ENCODE measurements at places on chromosomes 1 and 21. TPM values are rescaled to one million over a fixed set of nuclear protein-coding genes. Genes with fewer than 3 reads are reported as not detected.

The ARHGAP30 gene
- 139 TPM for total RNA-seq

The AKNAD1 gene
- total RNA-seq: not detected

The TRIM46 gene
- 10.7 TPM for total RNA-seq

The TIAM1 gene
- total RNA-seq: 105 TPM

The TENT5C gene
- 3.5 TPM for total RNA-seq

The SLC25A34 gene
- 1.5 TPM for total RNA-seq

The HHIPL2 gene
- 0.19 TPM for total RNA-seq

The RNASEL gene
- 3.4 TPM for total RNA-seq

The ELK4 gene
- 81.8 TPM for total RNA-seq

- H3K36me3 ChIP-seq: peaks cover 65% of the 10 kb centered on the region
- no peak overlapping the region for H3K27ac ChIP-seq
- H3K4me3 ChIP-seq: no peak overlapping the region
- DNase-seq: no peak
Measured at GRCh38 chr1:161172776-161173376, 4.4 kb downstream of the B4GALT3 start.

- H3K4me3 ChIP-seq: no peak overlapping the region
- H3K27ac ChIP-seq: no peak overlapping the region
- peaks cover 35% of the 10 kb centered on the region for H3K4me1 ChIP-seq
- no peaks in the 10 kb centered on the region for H3K36me3 ChIP-seq
Measured at GRCh38 chr1:54479841-54480524, 68.0 kb upstream of the ACOT11 start.

GRCh38 chr1:245292553-245292952 lies 137.8 kb downstream of the KIF26B start:
- H3K27me3 ChIP-seq: no peaks in the 10 kb centered on the region
- H3K4me3 ChIP-seq: no peak overlapping the region
- H3K27ac ChIP-seq: no peak overlapping the region
- no peak for DNase-seq

DNA sequence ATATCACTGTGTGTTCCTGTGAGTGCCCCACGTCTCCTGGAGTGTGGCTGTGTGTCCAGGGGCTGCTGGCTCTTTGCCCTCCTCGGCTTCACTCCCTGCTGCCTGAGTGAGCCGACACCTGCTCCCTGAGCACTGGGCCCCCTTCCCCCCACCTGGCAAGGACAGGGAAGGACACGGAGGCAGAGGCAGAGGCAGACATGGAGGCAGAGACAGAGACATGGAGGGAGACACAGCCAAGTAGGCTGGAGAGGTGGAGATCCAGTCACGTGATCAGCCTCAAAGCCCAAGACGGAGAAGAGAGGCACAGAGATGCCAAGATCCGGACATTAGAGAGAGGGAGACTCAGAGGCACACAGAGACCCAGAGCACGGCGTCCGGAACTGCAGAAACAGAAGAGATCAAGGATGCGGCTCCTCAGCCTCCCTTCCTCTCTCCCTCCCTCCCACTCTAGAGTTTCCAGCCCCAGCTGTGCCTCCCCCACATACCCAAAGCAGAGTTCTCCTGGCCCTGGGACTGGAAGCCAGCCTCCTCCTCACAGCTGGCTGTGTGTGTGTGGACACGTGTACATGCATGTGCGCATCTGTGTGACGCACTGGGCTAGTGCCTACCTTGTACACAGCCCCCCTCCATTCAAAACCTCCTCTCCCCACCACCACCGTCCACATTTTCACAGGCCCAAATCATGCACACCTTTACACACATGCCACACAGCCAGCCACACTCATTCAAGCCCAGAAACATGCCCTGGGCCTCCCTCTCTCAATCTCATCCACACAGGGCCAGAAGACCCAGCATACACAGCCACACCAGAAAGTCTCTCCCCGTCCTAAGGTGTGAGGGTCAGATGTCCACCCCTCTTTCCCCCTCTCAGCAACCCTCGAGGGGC lies 39.1 kb upstream of the WASF2 start:
- DNase-seq: no peak
- H3K27ac ChIP-seq: peak overlapping the region; percentile 43
- H3K4me1 ChIP-seq: peaks cover 48% of the 10 kb centered on the region
- peaks cover 19% of the 10 kb centered on the region for H3K36me3 ChIP-seq
- no peaks in the 10 kb centered on the region for H3K27me3 ChIP-seq

DNA sequence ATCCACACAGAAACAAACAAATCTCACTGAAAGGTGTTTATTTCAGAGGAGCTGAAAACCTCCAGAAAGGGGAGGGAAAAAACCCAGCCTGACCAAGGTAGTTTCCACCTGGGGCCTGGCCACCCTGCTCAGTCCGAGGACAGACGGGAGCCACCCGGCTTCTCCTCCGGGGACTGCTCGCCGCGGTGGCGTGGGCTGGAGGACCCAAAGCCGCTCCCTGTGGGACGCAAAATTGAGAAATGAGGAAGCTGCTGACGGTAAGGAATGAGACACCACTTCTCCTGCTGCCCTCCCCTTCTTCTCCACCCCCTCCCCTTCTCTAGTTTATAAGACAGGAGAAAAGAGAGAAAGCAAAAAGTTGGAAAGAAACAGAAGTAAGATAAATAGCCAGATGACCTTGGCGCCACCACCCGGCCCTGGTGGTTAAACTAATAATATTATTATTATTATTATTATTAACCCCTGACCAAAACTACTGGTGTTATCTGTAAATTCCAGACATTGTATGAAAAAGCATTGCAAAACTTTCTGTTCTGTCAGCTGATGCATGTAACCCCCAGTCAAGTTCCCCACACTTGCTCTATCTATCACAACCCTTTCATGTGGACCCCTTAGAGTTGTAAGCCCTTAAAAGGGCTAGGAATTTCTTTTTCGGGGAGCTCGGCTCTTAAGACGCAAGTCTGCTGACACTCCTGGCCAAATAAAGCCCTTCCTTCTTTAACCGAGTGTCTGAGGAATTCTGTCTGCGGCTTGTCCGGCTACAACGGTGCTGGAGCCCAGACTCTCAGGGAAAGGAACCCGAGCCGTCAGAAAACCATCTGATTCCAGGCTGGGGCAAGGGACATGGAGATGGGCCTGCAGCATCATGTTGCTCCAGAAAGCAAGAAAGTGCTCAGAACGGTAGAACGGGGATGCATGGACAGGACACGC lies 12.5 kb downstream of the ITGB2 start:
- H3K36me3 ChIP-seq: peaks cover 43% of the 10 kb centered on the region
- no peaks in the 10 kb centered on the region for H3K27me3 ChIP-seq
- DNase-seq: no peak

GRCh38 chr1:161209790-161210409 lies 5.2 kb upstream of the FCER1G start:
- peaks cover 62% of the 10 kb centered on the region for H3K36me3 ChIP-seq
- H3K27ac ChIP-seq: no peak overlapping the region
- peak; percentile 92 for DNase-seq
- H3K4me1 ChIP-seq: peaks cover 34% of the 10 kb centered on the region

GRCh38 chr1:157969697-157970485 lies 23.6 kb upstream of the KIRREL1 start:
- no peaks in the 10 kb centered on the region for H3K36me3 ChIP-seq
- no peak for DNase-seq
- H3K4me1 ChIP-seq: no peaks in the 10 kb centered on the region
- no peak overlapping the region for H3K27ac ChIP-seq
- no peaks in the 10 kb centered on the region for H3K27me3 ChIP-seq
- no peak overlapping the region for H3K4me3 ChIP-seq

- peaks cover 27% of the 10 kb centered on the region for H3K4me1 ChIP-seq
- DNase-seq: peak; percentile 95
- no peaks in the 10 kb centered on the region for H3K27me3 ChIP-seq
- peak overlapping the region; percentile 83 for H3K4me3 ChIP-seq
Measured at GRCh38 chr1:2300851-2301606, 72.9 kb downstream of the SKI start.

DNA sequence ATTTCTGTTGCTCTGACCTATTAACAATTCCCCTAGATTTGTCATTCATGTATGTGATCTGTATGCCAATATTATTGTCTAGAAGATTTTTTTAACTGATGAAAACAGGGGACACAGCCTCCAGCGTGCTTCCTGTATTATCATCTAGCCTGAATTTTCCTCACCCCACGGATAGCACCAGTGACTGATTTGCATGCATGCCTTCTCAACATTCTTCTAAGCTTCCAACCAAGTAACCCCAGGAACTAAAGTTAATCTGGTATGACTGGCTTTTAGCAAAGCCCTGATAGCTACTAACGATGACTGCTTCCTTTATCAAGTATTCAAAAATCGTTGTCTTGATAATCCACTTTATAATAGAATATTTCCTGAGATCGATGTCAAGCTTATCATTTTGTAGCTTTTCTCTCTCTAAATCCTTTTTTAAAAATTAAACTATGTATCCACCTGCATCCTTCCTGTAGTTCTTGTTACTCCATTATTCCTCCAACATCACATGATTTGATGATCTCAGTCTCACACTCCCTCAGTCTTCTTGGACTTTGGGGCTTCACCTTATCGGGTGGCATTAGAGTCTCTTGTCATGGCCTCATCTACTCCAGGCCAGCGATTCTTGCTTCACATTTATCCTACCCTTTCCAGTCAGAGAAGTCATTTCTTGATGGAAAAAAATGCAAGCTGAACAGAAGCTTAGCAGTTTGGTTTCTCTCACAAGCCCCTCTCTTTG lies 19.0 kb downstream of the BCAR3 start:
- H3K36me3 ChIP-seq: no peaks in the 10 kb centered on the region
- H3K27me3 ChIP-seq: peaks cover 6% of the 10 kb centered on the region
- H3K27ac ChIP-seq: no peak overlapping the region
- no peaks in the 10 kb centered on the region for H3K4me1 ChIP-seq
- no peak for DNase-seq
- no peak overlapping the region for H3K4me3 ChIP-seq

- no peaks in the 10 kb centered on the region for H3K36me3 ChIP-seq
- no peak for DNase-seq
- H3K27me3 ChIP-seq: peaks cover 5% of the 10 kb centered on the region
- no peaks in the 10 kb centered on the region for H3K4me1 ChIP-seq
- H3K4me3 ChIP-seq: no peak overlapping the region
Measured at GRCh38 chr1:70092526-70092925, 112.9 kb downstream of the LRRC40 start.

DNA sequence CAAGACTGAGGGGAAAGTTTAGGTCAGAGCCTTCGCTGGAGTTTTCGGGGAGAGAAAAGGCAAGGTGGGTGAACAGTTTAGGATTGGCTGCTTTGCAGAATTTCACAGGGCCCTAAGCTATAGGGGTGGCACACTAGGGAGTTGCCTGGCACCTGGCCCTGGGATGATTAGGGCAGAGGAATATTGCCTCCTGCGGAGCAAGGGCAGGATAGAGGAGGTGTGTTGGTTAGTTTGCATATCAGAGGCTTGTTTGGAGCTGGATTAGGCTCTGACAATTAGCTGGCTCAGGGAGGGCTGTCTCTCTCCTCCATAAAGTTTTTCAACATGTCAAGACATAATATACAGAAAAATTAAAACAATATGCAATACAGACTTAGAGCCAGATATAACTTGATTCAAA lies 436.4 kb downstream of the DISC1 start:
- no peaks in the 10 kb centered on the region for H3K4me1 ChIP-seq
- no peaks in the 10 kb centered on the region for H3K27me3 ChIP-seq
- H3K36me3 ChIP-seq: no peaks in the 10 kb centered on the region
- H3K27ac ChIP-seq: no peak overlapping the region

DNA sequence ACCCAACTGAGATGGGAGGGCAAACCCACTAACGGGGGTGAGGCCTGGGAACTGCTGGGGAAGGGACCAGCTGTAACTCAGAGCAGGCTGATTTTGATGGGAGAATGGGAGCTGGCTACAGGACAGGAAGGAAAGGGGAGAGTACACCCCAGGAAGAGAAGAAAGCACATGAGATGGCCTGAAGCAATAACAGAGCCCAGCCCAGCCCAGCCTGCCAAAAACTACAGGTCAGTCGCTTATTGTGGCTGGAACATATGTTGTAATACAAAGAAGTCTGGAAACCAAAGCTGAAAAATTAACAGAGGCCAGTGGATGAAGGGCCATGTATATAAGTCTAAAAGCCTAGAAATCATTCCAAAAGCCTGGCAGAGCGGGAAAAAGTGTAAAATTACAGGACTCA lies 1.6 kb downstream of the ITLN2 start:
- H3K36me3 ChIP-seq: no peaks in the 10 kb centered on the region
- H3K27ac ChIP-seq: no peak overlapping the region
- peaks cover 6% of the 10 kb centered on the region for H3K4me1 ChIP-seq
- H3K27me3 ChIP-seq: peaks cover 2% of the 10 kb centered on the region
- no peak overlapping the region for H3K4me3 ChIP-seq

GRCh38 chr1:19432943-19433718 lies 52.2 kb downstream of the CAPZB start:
- peaks cover 67% of the 10 kb centered on the region for H3K4me1 ChIP-seq
- no peaks in the 10 kb centered on the region for H3K27me3 ChIP-seq
- peak overlapping the region; percentile 69 for H3K27ac ChIP-seq
- H3K36me3 ChIP-seq: peaks cover 36% of the 10 kb centered on the region

- peaks cover 31% of the 10 kb centered on the region for H3K4me1 ChIP-seq
- H3K27me3 ChIP-seq: no peaks in the 10 kb centered on the region
- H3K27ac ChIP-seq: peak overlapping the region; percentile 51
- H3K4me3 ChIP-seq: peak overlapping the region; percentile 98
- peaks cover 16% of the 10 kb centered on the region for H3K36me3 ChIP-seq
- no peak for DNase-seq
Measured at GRCh38 chr1:10473145-10473765, 926 bp upstream of the DFFA start.

GRCh38 chr1:176330782-176331181 lies 123.7 kb upstream of the COP1 start:
- no peaks in the 10 kb centered on the region for H3K36me3 ChIP-seq
- no peak for DNase-seq
- H3K4me1 ChIP-seq: no peaks in the 10 kb centered on the region
- H3K4me3 ChIP-seq: no peak overlapping the region

- no peaks in the 10 kb centered on the region for H3K4me1 ChIP-seq
- DNase-seq: no peak
- no peaks in the 10 kb centered on the region for H3K36me3 ChIP-seq
- peaks cover 6% of the 10 kb centered on the region for H3K27me3 ChIP-seq
Measured at GRCh38 chr1:21626921-21627339, 42.2 kb downstream of the RAP1GAP start.

DNA sequence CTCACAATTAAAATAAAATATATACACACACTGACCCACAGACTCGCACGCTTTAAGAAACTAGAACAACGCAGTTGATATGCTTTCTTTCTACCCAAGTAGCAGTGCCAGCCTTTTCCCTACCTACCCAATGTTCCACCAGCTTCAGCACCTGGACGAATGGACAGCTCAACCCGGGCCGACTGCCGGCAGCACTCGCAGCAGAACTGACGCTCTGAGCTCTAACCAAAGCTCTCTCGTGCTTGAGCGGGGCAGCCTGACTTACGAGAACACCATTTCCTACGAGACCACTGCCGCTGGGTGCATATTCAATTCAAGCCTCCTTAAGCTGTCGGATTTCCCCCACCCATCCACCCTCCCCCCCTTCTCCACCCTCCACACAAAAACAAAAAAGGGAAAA lies 127.4 kb upstream of the DPYD start:
- no peak overlapping the region for H3K27ac ChIP-seq
- no peaks in the 10 kb centered on the region for H3K36me3 ChIP-seq
- H3K27me3 ChIP-seq: peaks cover 87% of the 10 kb centered on the region
- H3K4me3 ChIP-seq: peak overlapping the region; percentile 13

GRCh38 chr1:198560161-198560560 lies 19.7 kb upstream of the ATP6V1G3 start:
- no peaks in the 10 kb centered on the region for H3K27me3 ChIP-seq
- H3K36me3 ChIP-seq: no peaks in the 10 kb centered on the region
- H3K27ac ChIP-seq: no peak overlapping the region
- no peak for DNase-seq
- H3K4me1 ChIP-seq: peaks cover 28% of the 10 kb centered on the region

- no peak for DNase-seq
- H3K4me3 ChIP-seq: no peak overlapping the region
- H3K27ac ChIP-seq: no peak overlapping the region
- no peaks in the 10 kb centered on the region for H3K4me1 ChIP-seq
- no peaks in the 10 kb centered on the region for H3K36me3 ChIP-seq
Measured at GRCh38 chr21:40841524-40842196, 5.3 kb downstream of the DSCAM start.
